ENCODE measurements at places on chromosomes 1 and 21.

DNA sequence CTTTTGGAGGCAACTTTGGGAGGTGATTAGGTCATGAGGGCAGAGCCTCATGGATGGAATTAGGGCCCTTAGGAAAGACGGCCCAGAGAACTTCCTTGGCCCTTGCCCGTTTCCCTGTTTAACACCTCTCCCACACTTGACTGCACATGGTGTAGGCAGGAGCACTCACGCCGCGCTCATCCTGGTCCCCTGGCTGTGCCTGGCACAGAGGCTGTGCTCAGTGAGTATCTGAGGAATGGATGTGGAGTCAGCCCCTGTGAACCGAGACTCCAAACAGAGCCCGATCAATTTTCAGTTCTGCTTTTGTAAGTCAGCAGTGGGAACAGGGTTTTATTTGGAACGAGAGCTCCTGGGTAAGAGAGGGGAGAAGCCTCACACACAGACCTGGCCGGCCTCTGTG lies 29.8 kb upstream of the ETV3 start:
- DNase-seq: no peak

- no peak for DNase-seq
These were observed 33.0 kb downstream of the DSCAM start for GRCh38 chr21:40813918-40814317.

DNA sequence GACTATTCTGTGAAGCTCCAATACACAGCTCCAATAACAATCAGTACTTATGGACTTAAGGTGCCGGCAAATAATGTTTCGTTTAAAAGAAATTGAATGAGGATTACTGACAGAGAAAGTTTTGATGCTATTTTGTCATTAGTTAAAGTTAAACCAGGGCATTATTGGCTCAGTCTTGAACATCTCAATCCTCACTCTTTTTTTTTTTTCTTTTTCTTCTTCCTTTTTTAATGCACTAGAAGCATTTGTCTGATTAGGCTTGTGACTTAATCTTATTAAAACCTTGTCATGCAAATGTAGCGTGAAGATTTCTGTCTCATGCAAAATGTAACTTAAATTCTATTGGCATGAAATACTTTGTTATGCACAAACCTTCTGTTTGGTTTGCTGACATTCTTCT lies 346.8 kb upstream of the ADGRL2 start:
- no peak for DNase-seq

- DNase-seq: no peak
These were observed 656.4 kb upstream of the ADGRL2 start for GRCh38 chr1:81144240-81144825.

DNA sequence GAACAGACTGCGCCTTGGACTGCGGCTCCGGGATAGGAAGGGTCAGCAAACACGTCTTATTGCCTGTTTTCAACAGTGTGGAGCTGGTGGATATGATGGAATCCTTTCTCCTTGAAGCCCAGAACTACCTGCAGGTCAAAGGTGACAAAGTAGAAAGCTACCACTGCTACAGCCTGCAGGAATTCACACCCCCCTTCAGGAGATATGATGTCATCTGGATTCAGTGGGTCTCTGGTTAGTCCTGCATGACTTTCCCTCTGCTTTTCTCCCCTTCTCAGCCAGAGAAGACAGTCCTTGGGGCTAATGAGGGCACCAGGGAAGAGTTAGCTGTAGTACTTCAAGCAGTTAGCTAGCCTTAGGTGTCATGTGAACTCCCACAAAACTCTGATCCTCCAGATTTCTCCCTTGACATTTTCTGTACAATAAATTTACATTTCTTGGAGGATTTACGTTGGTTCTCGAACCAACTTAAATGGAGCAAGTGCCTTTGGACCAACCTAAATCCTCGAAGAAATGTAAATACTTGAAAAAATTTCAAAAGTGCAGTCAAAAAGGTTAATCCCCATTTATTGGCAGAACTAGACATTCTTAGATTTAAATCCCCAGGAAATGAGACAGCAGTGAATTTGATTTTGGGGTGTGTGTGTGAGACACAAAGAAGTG lies 20.9 kb downstream of the NTMT2 start:
- DNase-seq: no peak

GRCh38 chr1:213247038-213247437 lies 196.0 kb downstream of the RPS6KC1 start:
- DNase-seq: no peak

DNA sequence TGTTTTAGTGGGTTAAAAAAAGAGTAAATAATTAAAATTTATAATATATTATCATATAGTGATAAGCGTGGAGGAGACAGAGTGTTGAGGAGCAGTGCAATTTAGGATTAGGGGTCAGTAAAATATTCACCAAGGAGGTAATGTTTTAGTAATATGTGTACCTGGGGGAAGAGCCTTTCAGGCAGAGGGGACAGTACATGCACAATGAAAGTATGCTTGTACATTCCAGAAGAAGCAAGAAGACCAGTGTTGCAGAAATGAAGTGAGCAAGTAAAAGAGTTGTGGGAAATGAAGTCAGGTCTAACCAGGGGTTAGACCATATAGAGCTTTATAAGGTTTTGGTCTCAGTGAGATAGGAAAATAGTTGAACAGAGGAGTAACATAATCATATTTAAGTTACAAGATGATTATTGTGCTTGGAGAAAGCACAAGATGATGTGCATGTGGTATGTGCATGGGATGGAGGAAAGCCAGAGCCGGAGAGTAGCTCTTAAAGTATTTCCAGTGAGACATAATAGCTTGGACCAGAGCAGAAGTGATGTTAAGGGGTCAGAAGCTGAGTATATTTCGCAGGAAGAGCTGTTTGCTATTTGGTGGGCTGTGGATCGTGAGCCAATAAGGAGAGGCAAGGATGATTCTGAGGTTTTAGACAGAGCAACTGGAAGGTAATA lies 44.8 kb downstream of the SNX7 start:
- DNase-seq: no peak

DNA sequence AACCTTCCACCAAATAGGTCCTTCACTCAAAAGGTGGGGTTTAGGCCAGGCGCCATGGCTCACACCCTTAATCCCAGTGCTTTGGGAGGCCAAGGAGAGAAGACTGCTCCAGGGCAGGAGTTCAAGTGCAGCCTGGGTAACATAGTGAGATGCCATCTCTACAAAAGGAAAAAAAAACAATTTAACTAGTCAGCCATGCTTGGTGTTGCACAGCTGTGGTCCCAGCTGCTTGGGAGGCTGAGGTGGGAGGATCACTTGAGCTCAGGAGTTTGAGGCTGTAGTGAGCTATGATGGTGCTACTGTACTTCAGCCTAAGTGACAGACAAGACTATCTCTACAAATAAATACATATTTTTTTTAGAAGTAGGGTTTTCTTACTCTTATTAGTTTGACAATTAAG lies 617.5 kb downstream of the KIF26B start:
- no peak for DNase-seq

- DNase-seq: no peak
These were observed 184.5 kb downstream of the RUNX1 start for GRCh38 chr21:34864370-34865149.

- DNase-seq: peak; percentile 4
These were observed 69.6 kb upstream of the LRRC8B start for GRCh38 chr1:89454845-89455521.

GRCh38 chr1:84835169-84835568 lies 57.8 kb downstream of the LPAR3 start:
- DNase-seq: no peak

GRCh38 chr1:162361349-162361748 lies 15.3 kb downstream of the SPATA46 start:
- DNase-seq: no peak

DNA sequence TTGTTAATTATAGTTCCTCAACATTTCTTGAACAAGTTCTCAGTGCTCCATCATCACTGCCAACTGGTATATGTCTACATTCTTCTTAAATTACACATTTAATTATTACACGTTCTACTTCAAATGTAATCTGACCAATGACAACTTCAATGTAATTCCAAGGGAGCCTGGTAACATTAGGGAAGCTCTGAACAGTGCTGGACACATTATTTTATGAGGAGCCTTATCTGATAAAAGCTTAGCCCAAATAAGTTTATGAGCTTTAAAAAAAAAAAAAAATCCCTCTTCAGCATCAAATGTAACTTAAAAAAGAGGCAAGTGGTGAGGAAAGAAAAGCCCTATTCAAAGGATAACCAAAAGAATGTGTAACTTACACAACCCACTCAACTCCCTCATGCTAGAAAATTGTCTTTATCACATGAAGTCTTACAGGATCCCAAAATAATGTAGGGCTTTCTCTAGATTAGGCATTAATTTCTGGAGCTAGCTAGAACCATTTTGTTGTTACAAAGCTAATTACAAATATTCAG lies 35.2 kb upstream of the ABCA4 start:
- DNase-seq: no peak

GRCh38 chr1:43518935-43519686 lies 11.6 kb upstream of the PTPRF start:
- DNase-seq: no peak

GRCh38 chr21:41316200-41317062 lies at the start of gene FAM3B:
Gene FAM3B, plus strand, starts transcription at chr21:41316801. Its CDS starts 79 bp downstream, at chr21:41316880.
- DNase-seq: no peak

- no peak for DNase-seq
These were observed 11.0 kb upstream of the PGD start for GRCh38 chr1:10387677-10388386.

GRCh38 chr21:45160198-45160597 lies 85.8 kb downstream of the ADARB1 start:
- no peak for DNase-seq

Data from NCI-H187 treated with DMSO at 0.1 percent for 48 hours (cell line).